ENCODE measurements at places on chromosomes 6 and 20.

- DNase-seq: no peak
These were observed 56.1 kb downstream of the GNAS-AS1 start for GRCh38 chr20:58794510-58795180.

DNA sequence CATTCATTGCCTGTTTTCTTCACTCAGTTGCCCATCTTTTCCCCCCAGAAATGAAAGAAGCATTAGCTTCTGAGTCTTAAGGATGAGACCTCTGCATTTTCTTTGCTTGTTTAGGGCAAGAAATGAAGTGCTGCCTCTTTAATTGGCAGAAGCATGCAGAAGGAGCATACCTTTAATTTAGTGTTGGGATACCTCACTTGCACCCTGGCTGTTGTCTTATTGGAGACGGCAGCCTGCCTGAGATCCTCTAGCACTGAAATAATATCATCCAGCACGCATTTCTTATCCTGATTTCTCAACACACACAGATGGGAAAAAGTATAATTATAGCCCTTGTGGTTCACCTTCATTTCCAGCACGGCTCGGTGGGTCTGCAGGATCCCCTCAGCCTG is 43.1 kb downstream of the PTCHD4 start:
- no peak for DNase-seq

DNA sequence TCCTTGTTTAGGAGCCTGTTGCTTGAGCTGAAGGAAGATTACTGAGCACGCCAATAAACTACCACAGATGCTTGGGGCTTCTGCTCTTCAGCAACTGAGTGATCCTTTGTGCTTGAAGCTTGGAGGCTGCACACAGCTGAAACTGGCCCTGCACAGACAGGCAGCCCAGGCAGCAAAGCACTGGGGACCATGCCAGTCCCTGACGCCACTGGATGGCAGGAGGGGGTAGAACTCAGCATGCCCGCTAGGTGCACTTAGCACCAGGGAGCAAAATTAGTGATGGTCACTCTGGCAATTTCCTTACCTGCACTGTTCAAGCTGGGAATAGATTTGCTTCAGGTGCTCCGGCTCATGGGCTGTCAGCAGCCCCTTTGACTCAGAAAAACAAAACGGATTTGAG is 91.5 kb downstream of the FAM50B start:
- DNase-seq: no peak

GRCh38 chr6:71290611-71291010 is 2.0 kb downstream of the OGFRL1 start:
- no peak for DNase-seq

DNA sequence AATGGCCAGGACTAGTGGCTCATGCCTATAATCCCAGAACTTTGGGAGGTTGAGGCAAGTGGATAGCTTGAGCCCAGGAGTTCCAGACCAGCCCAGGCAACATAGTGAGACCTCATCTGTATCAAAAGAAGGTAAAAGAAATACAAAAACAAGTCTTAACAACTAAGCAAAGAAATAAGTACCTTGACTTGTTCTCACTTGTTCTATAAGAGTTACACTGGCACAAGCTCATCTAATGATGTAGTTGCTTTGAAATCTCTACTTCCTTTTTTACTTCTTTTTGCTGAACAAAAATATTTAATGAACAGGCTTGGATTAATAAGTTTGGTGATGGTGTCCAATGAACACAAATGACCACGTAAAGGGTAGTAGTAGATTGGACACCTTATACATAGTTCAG is 72.2 kb downstream of the SGK1 start:
- DNase-seq: no peak

DNA sequence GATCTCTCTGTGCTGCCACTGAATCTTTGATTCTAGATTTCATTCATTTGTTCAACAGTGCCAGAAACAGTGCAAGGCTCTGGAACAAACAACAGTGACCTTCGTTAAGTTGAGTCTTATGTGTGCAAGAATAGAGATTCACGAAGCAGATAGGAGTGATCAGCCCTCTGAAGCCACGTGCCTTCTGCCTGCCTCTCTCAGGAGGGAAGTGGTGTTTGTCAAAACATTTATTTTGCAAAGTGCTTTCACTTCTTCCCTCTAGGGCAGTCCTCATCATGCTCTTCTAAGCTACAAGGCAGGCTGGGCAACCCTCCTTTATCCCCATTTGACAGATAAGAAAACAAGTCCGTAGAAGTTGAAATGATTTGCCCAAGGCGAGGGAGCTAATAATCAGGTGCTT is 204.3 kb downstream of the TFAP2C start:
- no peak for DNase-seq

GRCh38 chr6:144769142-144769541 is 484.0 kb downstream of the UTRN start:
- DNase-seq: no peak

GRCh38 chr20:57440678-57441509 is 49.7 kb downstream of the RBM38 start:
- no peak for DNase-seq

DNA sequence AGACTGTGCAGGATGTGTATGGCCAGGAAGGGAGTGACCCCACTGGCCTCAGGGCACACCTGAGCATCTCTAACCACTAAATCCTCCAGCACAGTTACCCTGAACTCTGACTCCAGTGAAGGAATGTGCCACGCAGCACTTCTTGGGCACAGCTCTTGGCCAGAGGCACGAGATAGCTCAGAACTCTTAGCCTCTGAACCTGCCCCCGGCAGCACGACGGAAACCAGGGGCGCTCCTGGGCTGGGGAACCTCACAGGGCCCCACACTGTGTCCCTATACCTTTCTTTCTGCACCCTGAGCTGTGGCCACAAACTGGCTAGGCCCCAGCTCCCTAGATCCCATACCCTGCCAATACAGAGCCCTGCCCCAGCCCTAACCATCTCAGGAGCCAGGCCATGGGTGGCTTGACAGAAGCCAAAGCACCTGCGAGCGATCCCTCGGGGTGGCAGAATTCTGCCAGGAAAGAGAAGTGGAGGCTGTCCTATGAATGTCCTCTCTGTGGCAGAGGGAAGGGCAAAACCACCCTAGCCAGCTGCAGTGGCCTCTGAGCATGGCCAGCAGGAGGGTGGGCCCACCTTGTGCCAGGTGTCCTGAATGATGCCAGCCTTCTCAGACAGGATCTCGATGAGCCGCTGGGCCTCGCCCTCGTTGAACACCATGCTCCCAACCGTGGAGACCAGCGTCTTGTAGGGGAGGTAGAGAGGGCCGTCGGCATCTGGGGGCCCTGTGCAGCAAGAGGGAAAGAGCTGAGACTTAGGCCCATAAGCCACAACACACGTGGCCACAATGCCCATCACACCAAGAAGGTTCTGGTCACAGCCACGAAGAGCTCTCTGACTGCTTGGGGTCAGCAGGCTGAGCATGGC is 39.4 kb downstream of the RRBP1 start:
- no peak for DNase-seq

DNA sequence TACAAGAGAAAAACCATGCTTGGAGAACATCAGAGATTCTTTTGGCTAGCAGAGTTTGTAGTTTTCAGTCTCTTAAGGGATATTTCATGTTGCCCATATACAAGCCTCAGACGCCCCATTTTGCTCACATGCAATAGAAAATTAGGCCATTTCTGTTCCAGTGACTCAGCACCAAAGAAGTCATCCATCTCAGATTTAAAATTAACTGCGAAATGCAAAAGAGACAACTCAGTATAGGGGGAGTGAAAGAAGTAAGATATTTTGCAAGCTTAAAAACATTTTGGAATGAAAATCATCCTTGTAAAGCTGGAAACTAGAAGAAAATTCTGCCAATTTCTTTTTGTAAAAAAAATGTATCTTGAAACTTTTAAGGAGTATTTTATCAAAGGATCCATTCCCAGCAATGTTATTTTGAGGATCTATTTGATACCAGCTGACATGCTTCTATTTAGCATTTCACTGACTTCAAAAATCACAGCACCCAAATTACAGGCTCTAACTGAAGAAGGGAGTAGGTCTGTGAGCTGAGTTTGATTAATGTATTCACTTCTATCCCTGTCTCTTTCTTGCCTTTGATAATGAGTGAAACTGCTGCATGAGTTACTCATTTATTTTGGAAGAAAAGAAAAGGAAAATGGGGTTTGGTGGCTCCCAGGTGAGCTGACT is 223.7 kb upstream of the SULF2 start:
- DNase-seq: no peak

DNA sequence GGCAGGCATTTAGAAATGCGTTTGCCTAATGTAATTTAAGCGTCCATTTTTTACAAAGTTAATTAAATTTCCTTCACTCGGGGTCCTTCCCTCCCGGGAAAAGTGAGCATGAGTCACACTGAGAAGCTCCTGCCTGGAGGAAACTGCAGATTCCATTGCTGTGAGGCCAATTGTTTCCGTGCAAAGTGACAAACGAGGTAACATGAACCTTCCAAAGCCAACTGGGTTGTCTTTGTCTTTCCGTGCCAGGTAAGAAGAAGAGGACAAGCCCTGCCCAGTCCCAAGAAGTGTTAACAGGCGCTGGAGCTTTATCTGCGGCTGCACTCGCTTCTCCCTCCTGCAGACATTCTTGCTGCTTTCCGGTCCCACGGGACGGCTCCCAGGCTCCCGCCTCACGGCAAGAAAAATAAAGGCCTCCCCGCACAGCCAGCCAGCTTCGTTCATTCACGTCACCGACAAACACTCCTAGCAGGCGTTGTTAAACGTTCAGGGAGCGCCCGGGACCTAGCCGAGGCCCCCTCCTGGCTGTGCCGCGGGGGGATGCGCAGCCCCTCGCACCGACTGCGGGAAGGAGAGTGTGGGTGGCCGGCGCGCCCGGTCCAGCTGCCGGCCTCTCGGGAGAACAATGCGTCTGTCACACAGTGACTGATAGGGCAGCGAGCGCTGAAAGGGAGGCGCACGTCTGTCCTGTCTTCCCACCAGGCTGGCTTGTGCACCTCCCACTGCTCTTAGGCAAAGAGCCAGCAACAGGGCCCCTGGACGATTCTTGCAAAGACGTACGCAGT is 61.5 kb upstream of the HDDC2 start:
- DNase-seq: no peak

GRCh38 chr6:159646733-159647132 is 46.3 kb downstream of the SOD2 start:
- DNase-seq: no peak

DNA sequence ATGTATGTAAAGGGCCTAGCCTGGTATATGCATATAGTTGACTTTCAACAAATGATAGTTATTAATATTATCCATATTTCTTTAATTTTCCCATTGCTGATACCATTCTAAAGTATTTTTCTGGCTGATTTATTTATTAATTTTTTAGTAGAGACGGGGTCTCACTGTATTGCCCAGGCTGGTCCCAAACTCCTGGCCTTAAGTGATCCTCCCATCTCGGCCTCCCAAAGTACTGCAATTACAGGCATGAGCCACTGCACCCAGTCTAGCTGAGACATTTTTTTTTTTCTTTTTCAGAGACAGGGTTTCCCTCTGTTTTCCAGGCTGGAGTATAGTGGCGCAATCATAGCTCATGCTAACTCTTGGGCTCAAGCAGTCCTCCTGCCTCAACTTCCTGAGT is 29.8 kb upstream of the MROH8 start:
- no peak for DNase-seq

DNA sequence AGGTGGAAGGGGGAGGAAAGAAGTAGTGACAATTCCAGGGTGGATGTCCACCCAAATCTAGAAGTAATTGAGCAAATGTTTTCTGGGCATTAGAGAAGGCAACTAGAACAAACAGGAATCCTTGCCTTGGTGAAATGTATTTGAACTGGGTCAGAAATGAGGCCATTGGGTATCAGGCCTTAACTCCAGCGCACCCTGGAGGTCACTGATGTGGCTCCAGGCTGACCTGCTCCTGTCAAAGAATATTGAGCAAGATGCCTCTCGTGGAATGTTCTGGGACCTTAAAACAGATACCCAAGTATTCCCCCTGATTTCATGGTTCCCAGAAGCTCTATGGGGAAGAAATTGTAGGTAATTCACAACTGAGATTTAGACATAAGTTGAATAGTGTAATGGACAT is 6.9 kb downstream of the HLA-DPB1 start:
- DNase-seq: no peak

- no peak for DNase-seq
These were observed 95.3 kb downstream of the MLIP start for GRCh38 chr6:54206510-54206909.

DNA sequence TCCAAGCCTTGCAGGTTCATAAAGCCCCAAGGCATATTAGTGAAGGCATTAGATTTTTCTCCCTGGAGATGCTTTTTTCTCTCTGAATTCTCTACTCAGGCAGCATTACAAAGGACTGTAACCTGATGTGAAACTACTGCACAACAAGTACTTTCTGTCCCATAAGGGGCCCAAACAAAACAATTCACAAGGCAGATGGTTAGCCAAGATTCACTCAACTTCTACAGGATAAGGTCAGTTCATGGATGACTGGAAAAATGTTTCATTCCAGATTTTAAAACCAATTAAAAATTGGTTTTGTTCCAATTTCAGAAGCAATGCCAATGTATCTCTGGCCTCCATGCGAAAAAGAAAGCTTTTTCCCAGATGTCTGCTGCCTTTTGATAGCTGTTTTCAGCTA is 181.8 kb downstream of the KHDC1L start:
- no peak for DNase-seq

GRCh38 chr20:53513168-53513488 is 80.5 kb downstream of the ZNF217 start:
- no peak for DNase-seq

GRCh38 chr20:10385850-10386544 is 48.0 kb downstream of the MKKS start:
- no peak for DNase-seq

GRCh38 chr20:57445298-57445697 is 54.1 kb downstream of the RBM38 start:
- DNase-seq: no peak

DNA sequence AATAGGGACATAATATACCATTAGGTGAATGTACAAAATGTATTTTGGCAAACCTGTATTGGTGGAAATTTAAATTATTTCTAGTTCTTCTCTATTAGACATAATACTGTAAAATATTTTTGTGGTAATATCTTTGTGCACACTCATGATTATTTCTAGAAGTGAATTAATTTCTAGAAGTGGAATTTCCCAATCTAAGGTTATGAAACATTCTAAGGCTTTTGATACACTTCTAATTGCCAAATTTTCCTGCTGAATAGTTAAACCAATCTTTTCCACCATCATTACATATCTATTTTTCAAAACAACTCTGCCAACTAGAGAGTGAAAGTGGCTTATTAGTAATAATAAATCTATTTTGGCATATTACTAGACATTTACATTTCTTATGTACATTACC is 1.8 kb upstream of the CCND3 start:
- DNase-seq: no peak

DNA sequence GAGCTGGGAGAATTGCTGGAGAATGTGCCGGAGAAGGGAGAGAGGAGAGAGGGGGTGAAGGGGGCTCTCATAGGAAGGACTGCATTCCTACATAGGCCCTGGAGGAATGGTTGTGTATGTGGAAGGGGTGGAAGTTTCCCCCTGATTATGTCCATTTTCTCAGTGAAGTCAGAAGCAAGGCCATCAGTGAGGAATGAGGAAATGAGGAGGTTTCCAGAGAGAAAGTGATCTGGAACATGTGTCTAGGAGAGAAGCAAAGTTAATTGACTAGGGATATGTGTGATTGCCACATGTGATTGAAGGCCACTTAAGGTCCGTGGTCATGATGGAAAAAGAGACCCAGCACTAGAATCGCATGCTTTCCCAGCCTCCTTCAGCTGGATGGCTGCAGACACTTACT is 42.3 kb downstream of the TBPL1 start:
- no peak for DNase-seq

Measured in naive thymus-derived CD4-positive, alpha-beta T cell (primary cell).